Osteocyte (in vitro differentiated cells): ENCODE measurements at places on chromosomes 2 and 18. TPM values are rescaled to one million over a fixed set of nuclear protein-coding genes. Genes with fewer than 3 reads are reported as not detected.

Gene ASB3
- total RNA-seq: 21.6 and 21.8 TPM in 2 replicates

- H3K27ac ChIP-seq: no peak overlapping the region
- no peaks in the 10 kb centered on the region for H3K36me3 ChIP-seq
- H3K4me3 ChIP-seq: no peak overlapping the region
- DNase-seq: peak; percentile 66
These were observed 10.5 kb upstream of the CYP26B1 start for GRCh38 chr2:72157871-72158771.

DNA sequence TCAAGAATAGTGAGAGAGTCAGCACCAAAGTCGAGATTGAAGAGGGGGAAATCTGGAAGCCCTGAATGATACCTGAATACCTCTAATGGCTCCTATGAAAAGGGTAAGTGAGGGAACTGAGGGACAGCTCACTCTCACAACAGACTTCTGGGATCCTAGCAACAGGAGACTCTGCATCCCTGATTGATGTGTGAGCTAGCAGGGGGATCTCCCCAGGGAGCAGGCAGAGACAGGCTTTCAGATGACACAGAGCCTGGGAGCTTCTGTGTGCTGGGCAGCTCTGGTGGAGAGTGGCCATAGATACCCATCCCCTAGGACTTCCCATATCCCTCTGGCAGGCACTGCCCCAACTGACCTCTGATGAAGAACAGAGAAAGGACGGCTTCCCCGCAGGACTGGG, 206.2 kb downstream of the EXOC6B start:
- no peaks in the 10 kb centered on the region for H3K27me3 ChIP-seq
- H3K4me3 ChIP-seq: no peak overlapping the region
- DNase-seq: no peak
- peaks cover 9% of the 10 kb centered on the region for H3K4me1 ChIP-seq
- H3K36me3 ChIP-seq: peaks cover 7% of the 10 kb centered on the region

- H3K36me3 ChIP-seq: no peaks in the 10 kb centered on the region
- H3K27me3 ChIP-seq: peaks cover 4% of the 10 kb centered on the region
- no peak overlapping the region for H3K4me3 ChIP-seq
- no peak overlapping the region for H3K27ac ChIP-seq
These were observed 122.4 kb downstream of the NFATC1 start for GRCh38 chr18:79518028-79518682.
